Activated naive CD4-positive, alpha-beta T cell (primary cell): ENCODE measurements at places on chromosomes 7 and 10.

DNA sequence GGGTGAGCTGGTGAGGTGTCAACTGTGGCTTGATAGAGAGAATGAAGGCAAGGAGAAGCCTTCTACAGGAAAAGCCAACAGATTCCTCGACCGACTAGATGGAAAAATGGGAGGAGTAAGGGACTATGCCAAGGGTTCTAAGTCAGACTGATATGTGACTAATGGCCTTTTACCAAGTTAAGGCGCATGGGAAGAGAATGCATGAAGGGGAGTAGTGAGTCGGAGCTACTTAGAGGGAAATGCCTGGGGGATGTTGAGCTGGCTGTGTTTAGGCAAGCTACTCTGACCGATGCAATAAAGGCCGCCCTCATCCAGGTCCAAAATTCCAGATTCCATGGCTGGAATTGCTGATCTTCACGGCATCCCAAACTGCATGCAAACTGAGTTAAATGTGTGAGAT, 48.2 kb downstream of the APBB1IP start:
- no peak for DNase-seq

GRCh38 chr10:92142512-92142911, 148.4 kb downstream of the CPEB3 start:
- DNase-seq, result no peak

GRCh38 chr10:6204063-6204340, 1.3 kb downstream of the PFKFB3 start:
- peak; percentile 34 for DNase-seq

GRCh38 chr7:112453505-112454171, 3.4 kb downstream of the IFRD1 start:
- DNase-seq, result no peak
